ENCODE measurements at places on chromosomes 2 and 18. TPM values are rescaled to one million over a fixed set of nuclear protein-coding genes. Genes with fewer than 3 reads are reported as not detected.
A peak's percentile ranks its signal among the peaks of the same experiment; 100 is the strongest.

EPB41L3 gene
- total RNA-seq: 17.3 TPM

ATIC gene
- 16.3 TPM for total RNA-seq

EFR3B gene
- 1.4 TPM for total RNA-seq

MOGAT1 gene
- total RNA-seq: not detected

GRCh38 chr2:15284614-15285013 lies 276.5 kb downstream of the NBAS start:
- no peak for DNase-seq

GRCh38 chr18:60247103-60247502 lies 125.5 kb downstream of the MC4R start:
- no peak for DNase-seq

- peak; percentile 3 for DNase-seq
These were observed 971.3 kb upstream of the FAM98A start for GRCh38 chr2:34570266-34570872.

GRCh38 chr2:18074476-18074875 lies 196.0 kb downstream of the KCNS3 start:
- peak; percentile 32 for DNase-seq

DNA sequence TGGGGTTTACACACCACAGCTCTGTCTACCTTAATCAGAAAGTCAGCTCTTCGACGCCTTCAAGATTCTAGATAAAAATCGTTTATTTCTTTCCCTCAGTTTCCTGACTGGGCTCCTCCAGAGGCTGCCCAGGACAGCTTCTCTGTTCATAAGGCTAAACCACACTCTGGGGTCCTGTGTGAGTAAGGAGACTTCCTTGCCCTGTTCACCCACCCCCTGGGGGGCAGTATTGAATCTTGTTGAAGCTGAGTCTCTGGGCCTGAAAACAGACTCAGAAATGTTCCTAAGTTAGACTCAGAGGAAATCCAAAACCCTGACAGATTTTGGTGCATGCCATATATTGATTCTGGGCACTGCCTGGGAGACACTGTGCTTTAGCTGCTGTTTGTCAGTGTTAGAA lies 43.0 kb downstream of the G6PC2 start:
- no peak for DNase-seq

DNA sequence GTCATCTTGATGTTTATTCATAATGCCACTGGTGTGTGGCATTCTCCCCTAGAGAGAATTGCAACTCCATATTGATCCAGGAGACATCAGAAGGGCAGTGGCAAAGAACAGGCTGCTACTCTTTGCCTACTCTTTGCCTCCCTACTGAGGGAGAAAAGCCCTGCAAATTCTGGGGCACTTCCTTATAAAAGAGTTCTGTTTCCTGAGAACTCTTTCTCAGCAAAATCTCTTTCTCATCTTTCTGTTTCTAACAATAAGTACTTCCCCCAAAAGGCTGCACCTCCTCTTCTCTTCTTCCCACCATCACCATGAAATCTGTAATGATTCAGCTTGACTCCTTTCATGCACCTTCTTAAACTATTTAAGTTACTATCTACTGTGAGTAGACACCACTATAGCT lies 270.3 kb downstream of the MREG start:
- no peak for DNase-seq

DNA sequence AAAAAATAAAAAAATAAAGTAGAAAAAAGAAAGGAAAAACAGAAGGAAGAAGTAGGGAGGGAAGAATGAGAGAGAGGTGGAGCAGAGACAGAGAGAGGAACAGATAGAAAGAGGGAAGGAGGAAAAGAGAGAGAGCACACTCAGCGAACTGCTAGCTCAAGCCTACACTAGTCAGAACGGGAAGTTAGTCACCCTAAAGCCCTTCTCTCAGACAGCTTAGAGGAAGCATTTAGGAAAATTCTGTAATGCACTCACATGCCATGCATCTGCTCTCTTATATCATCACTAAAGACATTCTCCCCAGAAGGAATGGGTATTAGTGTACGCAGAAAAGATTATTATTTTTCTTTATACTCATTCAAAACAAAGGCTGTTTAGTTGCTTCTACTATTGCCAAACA lies 68.1 kb upstream of the SULT1C3 start:
- DNase-seq: no peak

GRCh38 chr2:239146011-239146641 lies 254.7 kb downstream of the HDAC4 start:
- DNase-seq: no peak

DNA sequence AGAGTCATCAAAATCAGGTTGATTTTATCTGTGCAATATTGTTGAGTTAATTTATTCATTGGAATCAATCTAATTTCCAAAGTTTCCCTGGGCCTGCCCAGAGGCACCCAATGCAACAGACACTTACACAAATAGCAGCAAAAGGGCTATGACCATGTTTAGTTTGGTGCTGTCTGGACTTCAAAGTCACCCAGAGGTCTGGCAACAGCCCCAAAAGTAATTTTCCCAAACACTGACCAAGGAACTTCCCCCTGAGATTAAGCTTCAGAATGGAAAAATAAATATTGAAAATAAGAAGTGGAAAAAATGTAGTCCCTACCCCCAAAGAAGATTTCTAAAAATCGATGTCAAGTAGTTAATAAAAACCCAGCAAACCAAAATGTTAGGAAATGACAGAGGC lies 70.9 kb upstream of the RNF152 start:
- no peak for DNase-seq
